AG04450 (cell line): ENCODE measurements at places on chromosomes 3 and 15. TPM values are rescaled to one million over a fixed set of nuclear protein-coding genes. Genes with fewer than 3 reads are reported as not detected.

DNA sequence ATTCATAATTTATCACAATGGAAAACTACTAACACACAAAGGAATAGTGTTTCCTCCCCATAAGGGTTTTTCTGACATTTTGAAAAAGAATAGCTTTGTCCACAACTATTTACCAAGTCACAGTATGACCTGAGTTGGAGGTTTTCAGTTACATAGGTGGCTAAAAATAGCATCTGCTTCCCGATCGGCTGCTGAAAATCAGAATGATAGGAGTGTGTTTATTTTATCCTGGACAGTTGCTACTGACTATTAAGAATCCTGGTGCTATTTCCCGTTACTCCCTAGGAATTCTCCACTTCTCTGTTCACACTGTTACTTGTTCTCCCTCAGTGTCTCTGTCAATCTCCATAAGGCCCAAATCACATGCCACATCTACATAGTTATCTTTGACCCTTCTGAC, 353.9 kb upstream of the RARB start:
- DNase-seq: no peak

DNA sequence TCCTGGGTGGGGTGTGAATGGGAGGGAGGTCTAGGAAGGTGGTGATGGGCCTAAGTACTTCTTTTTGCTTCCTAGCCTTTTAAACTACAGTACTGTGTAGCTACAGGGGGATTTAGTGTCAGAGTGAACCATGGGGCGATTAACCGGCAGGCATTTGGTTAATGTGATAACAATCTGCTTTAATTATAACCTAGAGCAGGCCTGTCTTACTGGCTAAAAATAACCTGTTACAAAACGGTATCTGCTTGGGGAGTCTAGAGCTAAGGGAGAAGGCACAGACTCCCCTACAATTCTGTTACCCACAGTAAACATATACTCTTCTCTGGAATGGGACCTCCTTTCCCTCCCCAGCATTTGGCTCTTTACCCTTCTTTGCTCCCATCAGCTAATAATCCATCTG, 85.4 kb downstream of the RBPMS2 start:
- DNase-seq: no peak

DNA sequence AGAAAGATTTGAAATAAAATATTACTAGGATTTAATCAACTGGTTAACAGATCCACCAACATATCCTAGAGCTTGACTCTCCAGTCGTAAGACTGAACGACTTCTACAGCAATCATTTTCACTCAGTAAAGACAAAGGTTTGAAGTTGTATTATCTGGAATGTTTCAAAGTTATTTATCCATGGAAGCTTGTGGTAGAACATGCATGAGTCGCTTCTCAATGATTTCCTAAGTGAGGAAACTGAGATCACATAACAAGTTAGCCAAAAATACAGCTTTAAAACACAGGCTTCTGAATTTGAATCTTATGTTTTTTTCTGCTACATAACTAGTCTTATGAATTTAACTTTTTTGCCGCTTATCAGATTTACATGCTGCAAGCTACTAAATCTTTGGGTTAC, 241.8 kb downstream of the FOXP1 start:
- peak; percentile 47 for DNase-seq

DNA sequence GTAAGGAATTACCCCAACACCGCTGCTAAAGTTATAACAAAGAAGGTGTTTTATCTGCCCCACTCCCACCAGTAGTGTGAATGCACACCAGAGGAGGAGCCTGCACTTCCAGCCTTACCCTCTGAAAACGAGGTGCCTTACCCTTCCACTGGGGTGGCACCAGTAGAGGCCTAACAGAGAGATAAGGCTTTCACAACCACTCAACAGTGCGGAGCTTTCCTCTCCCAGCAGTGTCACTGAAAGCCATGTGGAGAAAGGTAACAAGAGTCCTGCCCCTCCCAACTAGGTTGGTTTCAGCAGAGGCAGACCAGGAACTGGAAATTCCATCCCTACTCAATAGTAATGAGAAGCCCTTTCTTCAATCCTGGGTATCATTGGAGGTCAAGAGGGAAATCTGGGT, 539.2 kb downstream of the VGLL3 start:
- no peak for DNase-seq

DNA sequence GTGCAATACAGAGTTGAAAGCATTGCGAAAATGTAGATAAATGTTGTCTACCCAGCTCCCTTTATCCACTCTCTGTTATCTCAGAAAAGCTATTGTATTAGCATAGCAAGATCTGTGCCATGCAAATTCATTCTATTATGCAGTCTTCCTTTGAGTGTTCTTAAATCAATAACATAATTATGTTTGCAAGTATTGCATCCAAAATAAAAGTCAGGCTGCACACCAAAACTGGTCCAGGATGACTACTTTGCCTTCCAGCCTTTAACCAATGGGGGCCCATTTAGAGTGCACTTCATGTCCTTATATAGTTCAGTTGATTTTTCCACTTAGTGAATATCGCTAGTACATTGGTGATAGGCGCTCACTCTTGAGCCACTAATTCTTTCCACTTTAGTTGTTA, 107.4 kb upstream of the MLF1 start:
- no peak for DNase-seq

DNA sequence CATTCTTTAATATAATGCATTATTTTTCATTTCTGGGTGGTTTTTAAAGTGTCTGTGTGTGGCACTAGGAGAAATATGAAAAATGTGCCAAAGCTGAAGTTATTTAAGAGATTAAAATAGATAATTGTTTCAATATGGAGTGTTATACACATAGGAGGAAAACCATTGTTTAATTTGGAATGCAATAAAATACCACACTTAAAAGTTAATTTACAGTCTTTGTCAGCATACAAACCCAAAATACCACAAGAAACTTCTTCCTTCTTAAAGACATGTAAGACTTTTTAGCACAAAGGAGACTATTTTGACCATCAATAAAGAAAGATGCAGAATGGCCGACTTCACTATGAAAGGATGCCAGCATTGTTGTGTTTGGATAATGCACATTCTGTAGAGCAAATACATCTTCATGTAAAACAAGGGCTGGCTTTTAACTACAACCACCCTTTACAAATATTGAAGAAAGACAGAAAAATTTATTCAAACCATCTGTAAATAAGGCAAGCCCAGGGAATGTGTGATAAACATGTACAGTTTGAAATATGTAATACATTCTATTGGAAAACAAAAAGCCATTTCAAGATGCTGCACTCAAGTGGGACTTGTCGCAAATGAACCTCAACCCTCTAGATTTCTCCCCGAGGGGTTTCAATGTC, 1146.6 kb downstream of the ROBO1 start:
- no peak for DNase-seq

DNA sequence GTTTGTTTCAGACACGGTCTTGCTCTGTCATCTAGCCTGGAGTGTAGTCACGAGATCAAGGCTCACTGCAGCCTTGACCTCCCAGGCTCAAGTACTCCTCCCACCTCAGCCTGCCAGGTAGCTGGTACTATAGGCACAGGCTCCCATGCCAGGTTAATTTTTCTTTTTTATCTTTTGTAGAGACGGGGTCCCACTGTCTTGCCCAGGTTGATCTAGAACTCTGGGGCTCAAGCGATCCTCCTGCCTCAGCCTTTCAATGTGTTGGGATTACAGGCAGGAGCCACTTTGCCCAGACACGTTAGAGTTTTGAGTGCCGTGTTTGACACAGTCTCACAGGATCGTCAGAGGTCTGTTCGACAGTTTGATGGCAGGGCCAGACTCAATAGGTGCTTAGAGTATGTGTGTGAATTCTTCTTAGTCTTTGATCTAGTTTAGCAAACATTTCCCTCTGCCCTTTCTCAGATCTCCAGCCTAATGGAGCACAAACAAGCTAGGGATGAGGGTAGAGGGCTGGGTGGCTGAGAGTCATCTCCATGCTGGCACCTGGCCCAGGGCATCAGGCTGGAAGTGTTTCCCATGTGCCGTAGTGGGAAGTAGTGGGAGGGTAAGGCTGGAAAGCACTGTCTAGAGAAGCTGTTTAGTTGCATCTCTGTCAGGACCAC, 66.1 kb upstream of the DLG1 start:
- no peak for DNase-seq

DNA sequence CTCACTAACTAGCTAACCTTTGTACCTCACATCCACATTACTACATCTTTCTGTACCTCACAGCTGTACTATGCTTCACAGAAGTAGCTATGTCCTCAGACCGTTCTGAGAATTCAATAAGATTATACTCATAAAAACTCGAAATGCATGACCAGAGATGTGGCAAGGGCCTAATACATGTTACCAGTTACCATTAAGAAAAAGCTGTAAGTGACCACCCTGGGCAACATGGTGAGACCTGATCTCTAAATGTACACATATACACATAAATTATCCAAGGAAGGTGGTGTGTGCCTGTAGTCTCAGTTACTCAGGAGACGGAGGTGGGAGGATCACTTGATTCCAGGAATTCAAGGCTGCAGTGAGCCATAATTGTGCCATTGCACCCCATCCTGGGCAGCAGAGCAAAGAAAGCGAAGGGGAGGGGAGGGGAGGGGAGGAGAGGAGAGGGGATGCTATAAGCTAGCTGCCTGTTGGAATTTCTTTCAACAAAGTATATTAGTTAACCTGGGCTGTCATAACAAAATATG, 482.6 kb upstream of the ZNF717 start:
- no peak for DNase-seq

DNA sequence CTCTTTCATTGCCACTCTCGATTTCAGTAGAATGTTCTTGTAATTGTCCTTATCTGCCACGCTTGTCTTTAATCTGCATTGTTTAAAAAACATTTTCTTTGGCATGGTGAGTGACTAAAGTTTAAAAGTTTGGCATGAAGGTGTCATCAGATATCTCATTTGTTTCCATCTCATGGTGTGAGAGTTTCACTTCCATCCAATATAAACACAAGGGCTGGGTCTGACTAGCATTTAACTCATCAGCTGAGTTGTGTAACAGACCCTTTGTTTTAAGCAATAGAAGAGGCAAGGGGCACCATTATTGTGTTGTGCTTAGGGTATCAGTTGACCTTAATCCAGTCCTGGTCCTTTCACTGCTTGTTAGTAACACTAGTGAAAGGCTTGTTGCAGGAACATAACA, 49.9 kb upstream of the IL12A start:
- no peak for DNase-seq

DNA sequence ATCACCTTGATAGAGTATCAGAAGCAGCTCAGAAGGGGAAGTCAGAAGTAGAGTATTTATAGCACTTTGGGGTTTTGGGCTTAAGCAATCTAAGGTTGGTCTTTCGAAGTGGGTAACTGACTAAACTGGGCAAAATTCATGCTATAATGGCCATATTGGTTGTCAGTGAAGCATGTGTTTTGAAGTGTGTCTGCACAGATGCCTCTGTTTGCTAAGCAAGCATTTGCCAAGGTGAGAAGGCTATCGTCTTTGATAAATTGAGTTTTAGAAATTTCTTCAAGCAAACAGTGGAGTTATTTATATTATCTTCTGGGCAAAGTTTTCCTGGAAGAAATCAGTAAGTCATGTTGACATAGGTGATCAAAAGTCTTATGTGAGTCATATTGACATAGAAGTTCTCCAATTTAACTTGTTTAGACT, 412.8 kb upstream of the TGFBR2 start:
- DNase-seq: no peak

- DNase-seq: no peak
These were observed 25.3 kb downstream of the IL16 start for GRCh38 chr15:81222007-81222406.

DNA sequence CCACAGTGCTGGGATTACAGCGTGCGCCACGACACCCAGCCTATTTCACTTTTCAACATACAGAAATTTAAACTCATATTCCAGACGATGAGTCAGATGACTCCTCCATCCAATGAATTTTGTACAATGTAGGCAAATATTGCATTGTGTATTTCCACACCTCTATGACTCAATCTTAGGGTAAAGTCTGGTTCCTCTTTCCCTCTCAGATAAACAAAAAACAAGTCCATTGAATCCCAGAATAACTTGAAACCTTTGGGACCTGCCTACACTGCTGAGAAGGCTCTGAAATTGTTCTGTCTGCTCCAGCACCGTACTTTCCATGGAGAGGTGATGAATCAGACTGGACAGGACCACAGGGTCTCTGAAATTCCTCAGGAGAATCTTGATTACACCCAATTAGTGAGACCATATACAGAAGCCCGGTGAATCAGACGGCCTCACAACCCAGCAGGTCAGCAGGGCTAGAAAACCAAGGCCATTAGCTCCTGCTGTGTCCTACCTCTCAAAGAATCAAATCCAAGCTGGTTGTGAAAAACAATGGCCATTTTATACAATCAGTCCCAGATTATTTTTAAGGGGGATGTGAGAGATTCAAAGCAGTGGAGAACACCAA, 112.6 kb downstream of the ERC2 start:
- no peak for DNase-seq

GRCh38 chr3:16181361-16181760, 6.9 kb downstream of the GALNT15 start:
- DNase-seq: no peak

DNA sequence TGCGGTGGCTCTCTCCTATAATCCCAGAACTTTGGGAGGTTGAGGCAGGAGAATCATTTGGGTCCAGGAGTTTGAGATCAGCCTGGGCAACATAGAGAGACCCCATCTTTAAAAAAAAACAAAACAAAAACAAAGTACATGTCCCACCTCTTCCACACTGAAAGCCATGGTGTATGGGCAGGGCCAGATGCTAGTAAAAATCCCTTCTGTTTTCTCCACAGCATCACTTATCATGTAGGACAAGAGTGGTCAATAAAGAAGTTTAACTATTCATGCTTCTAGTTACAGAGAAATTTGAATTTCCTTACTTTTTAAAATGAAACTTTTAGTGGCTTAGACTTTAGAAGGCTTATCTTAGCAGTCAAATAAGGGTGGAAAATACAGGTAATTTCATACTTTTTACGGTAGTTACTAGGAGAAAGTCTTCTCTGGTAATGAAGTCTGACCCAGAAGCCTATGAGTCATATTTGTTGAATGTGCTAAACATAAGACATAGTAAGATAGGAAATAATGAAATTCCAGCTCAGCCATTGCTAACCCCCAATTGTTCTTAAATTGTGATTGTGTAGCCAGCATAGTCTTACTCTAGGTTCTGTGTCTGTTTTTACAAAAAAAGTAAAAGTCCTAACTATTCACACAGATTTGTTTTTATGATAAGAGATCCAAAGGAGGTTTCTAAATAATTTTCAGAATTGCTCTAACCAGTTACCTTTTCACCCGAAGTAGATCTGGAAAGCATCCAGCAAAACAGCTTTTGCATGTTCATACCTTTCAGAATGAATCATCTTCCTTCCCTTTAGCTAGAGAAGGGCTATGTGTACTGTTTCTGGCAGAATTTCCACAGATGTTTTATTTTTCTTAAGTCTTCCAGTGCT, 16.4 kb upstream of the ZNF609 start:
- DNase-seq: peak; percentile 70

DNA sequence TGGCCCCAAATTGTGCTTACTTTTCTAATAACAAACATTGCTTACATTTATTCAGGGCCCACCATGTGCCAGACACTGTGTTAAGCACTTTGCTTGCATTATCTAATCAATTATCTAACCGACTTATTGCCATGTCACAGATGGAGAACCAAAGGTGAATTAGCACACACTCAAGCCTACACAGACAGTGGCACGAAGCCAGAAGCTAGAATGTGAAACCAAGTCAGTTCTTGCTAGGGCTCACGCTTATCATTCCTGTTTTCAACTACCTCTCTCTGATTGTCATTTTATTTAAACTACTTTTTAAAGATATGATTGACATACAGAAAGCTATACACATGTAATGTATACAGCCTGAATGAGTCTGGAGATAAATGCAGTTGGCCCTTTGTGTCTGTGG, 215.7 kb upstream of the CFAP20DC start:
- DNase-seq: no peak

Gene EOMES
- not detected in 2 replicates for polyA plus RNA-seq

Gene NCEH1
- 11.9 and 14.6 TPM in 2 replicates for polyA plus RNA-seq

Gene IP6K1
- 40.4 and 53.5 TPM in 2 replicates for polyA plus RNA-seq

Gene NMB
- 3.3 and 3.8 TPM in 2 replicates for polyA plus RNA-seq

Gene MAGEL2
- polyA plus RNA-seq: 0.12 and 0.20 TPM in 2 replicates

Gene DNAH12
- polyA plus RNA-seq: under 0.01 TPM in 1 of 2 replicates, not detected in the other
